ENCODE measurements at places on chromosomes 3 and 15.

GRCh38 chr3:188003188-188004171 is 150.5 kb upstream of the LPP start:
- no peak for DNase-seq

GRCh38 chr3:154307363-154307762 is 16.9 kb downstream of the DHX36 start:
- DNase-seq, result no peak

DNA sequence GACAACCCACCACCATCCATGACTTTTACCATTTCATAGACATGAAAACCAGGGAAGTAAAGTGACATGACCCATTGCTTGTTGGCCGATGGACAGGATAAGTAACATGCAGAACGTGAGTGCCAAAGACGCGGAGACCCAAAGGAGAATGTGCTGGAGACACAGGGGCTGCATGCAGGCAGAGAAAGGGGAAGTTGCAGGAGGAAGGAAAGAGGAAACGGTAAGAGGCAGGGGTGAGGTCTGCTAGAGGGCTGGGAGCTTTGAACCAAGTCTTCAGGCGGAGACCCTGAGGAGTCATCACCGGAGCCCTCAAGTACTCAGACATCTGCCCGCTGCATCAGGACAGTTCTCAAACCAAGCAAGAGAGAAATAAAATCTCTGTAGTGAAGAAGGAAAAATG is 34.9 kb downstream of the MAGEF1 start:
- no peak for DNase-seq

- no peak for DNase-seq
Observed at GRCh38 chr3:82939491-82940097, 1178.1 kb upstream of the GBE1 start.

DNA sequence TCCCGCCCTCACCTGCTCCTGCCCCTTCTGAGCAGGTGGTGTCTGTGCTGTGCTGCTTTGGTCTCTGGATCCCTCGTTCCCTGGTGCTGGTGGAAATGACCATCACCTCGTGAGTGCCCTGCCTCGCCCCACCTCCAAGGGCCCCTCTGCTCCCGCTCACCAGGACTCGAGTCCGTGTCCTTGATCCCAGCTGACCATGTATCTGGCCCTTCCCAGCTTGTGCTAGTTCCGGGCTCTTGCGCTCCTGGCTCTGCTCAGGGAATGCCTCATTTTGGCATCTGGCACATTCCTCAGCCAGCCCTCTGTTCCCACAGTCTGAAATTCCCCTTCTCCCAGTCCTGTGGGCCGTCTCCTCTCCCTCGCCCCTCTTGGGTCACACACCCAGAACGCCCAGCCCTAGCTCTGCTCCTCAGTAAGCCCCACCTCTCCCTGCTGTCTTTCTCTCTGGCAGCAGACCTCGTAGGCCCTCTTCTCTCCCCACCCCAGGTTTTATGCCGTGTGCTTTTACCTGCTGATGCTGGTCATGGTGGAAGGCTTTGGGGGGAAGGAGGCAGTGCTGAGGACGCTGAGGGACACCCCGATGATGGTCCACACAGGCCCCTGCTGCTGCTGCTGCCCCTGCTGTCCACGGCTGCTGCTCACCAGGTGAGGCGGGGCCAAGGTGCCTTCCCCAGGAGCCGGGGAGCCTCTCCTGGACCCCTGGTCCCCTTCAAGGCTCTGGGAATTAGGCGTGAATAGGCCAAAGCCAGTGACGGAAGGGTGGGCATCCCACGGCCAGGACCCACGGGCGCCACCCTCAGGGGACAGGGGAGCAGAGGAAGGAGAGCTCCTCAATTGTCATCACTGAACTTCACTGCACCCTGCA is 11.5 kb downstream of the SLC51A start:
- no peak for DNase-seq

GRCh38 chr3:157145606-157146322 is 14.2 kb downstream of the CCNL1 start:
- no peak for DNase-seq

Measured in activated CD8-positive, alpha-beta memory T cell treated with anti-CD3 and anti-CD28 coated beads for 48 hours (primary cell).